Neural crest cell (in vitro differentiated cells): ENCODE measurements at places on chromosomes 2 and 18. TPM values are rescaled to one million over a fixed set of nuclear protein-coding genes. Genes with fewer than 3 reads are reported as not detected.

- DNase-seq: no peak
These were observed 329.8 kb upstream of the MYT1L start for GRCh38 chr2:2660789-2661355.

DNA sequence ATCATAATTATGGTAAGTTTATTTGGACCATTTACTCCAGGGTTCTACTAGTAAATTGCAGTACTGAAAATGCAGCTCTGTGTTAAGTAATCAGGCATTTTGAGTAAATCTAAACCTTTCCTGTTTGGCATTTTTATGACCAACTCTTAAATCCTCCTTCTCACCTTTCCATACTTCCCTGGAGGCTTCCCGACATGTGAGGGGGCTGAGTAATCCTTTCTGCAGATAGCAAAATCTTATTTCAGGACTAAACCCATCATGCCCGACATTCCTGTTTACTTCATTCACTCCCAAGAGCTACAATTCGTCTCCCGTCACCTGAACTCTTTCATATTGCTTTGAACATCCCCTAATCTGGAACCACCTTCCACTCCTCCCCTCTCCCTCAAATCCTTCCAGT is 296.6 kb downstream of the IKZF2 start:
- no peak for DNase-seq

GRCh38 chr18:7980656-7981055 is 413.5 kb downstream of the PTPRM start:
- no peak for DNase-seq

- no peak for DNase-seq
These were observed 124.7 kb downstream of the HDAC4 start for GRCh38 chr2:239275847-239276831.

Gene ID2
- total RNA-seq: 44.1 and 46.1 TPM in 2 replicates

- DNase-seq: no peak
These were observed 196.6 kb downstream of the NBAS start for GRCh38 chr2:15364561-15364960.

GRCh38 chr2:134508391-134508790 is 210.4 kb downstream of the TMEM163 start:
- no peak for DNase-seq

DNA sequence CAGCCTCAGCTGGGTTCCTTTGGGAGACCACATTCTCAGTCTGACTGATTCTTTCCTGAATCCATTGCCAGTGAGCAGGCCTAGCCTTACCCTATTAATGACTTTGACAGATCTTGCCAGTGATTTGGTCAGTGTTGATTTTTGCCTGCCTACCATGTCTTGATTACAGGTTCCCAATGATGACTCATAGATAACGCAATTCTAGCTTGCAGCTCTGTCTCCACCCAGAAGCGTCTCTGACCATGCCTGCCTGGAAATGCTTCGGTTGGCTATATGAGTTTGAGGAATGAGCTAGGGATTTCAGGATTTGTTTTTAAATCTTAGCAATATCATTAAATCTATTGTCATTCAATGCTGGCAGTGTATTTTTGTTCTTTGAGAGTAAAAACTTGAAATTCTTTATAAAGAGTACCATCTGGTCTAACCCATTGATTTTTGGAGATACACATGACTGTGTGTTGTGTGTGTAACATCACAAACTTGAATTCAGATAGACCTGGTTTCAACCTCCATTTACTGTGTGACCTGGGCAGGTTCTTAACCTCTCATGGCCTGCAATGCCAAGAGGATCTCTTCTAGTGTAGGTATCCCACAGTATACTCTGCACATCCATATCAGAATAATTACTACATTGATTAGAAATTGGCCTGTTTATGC is 57.0 kb downstream of the CCDC150 start:
- DNase-seq: no peak

DNA sequence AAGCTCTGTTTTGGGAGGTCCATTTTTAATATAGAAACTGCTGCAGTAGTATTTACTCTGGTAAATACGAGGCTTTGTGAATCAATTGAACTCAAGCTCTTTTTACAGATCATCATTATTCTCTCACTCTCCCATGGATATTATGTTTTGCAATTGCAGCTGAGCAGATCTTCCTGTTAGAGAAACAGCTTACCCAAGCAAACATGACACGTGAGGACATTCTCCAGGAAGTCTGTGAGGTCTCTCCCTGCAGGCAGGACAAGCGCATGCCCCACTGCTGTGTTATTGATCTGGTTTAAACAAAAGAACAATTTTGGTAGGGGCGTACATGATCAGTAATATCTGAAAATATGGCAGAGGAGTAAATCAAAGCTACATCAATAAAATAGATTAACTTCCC is 72.1 kb downstream of the COL6A3 start:
- DNase-seq: no peak
